Fibroblast of the conjunctiva (primary cell): ENCODE measurements at places on chromosomes 2 and 18.
A peak's percentile ranks its signal among the peaks of the same experiment; 100 is the strongest.

DNA sequence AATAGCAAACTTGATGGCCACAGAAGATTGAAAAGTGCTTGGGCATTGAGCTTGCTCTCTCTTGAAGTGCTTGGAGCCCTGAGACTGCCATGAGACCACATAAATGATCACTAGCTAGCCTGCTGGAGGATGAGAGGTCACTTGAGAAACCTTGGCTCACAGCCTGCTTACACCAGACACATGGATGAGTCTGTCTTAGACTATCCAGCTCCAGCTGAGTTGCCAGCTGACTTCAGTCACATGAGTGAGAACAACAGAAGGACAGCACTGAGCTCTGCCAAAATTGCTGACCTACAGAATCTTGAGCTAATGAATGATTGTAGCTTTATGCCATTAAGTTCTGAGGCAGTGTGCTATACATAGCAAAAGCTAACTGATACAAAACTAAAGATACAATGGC, 18.1 kb downstream of the NABP1 start:
- peak; percentile 86 for DNase-seq

GRCh38 chr2:152189622-152190495, 14.3 kb upstream of the STAM2 start:
- peak; percentile 68 for DNase-seq

DNA sequence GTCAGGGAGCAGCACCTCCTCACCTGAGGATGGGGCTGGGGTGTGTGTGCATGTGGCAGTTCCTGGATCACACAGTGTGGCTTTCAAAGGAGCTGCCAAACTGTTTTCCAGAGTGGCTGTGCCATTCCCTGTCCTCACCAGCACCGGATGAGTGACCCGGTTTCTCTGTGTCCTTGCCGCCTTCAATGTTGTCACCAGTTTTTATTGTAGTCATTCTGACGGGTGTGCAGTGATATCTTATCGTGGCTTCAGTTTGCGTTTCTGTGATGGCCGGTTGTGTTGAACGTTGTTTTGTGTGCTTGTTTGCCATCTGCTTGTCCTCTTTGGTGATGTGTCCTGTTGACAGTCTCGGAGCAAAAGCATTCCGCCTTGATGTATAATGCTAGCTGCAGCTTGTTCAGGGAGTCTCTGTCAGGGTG, 108.9 kb downstream of the ATP9B start:
- no peak for DNase-seq

GRCh38 chr2:183951630-183952029, 646.7 kb upstream of the ZNF804A start:
- no peak for DNase-seq

GRCh38 chr2:109324861-109325260, 195.9 kb downstream of the SH3RF3 start:
- peak; percentile 92 for DNase-seq

GRCh38 chr2:231250698-231251097, 52.3 kb downstream of the ARMC9 start:
- no peak for DNase-seq

GRCh38 chr2:65548576-65549256, 116.3 kb upstream of the SPRED2 start:
- no peak for DNase-seq

GRCh38 chr2:58434692-58435091, 193.6 kb upstream of the FANCL start:
- DNase-seq: no peak

DNA sequence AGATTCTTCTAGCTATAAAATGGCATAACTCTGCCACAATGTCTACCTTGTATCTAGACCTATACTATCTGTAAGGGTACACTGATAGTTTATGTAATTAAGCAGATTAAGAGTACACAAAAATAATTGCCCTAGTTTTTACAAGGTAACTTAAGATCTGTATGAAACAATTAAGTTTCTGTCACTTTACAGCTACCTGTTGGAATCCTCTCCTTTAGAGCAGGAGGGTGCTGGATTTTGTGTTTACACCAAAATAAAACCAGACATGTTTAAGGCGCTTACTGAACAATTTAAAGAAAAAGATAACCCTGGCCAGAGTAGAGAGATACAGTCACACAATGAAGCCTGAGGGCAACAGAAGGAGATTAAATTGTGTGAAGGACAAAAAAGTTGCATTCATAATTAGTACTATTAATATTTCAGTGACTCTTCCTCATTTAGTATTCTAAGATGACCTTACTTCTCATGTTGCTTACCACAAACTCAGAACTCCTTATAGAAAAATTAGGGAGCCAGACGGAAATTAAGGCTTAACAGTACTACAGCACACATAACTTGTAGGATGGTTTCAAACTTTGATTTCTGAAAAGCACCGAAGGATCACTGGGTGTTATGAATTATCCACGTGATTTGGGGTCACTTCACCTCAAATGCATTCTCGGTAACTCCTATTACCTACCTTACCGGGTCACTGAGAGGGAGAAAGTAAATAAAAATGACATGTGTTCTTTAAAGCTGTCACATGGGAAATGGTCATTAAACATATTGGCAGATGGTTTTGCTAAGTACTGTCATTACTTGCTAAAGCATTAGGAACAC, 1.0 kb downstream of the DARS1 start:
- DNase-seq: no peak

- no peak for DNase-seq
These were observed 59.2 kb downstream of the ROCK1 start for GRCh38 chr18:21052385-21052784.

- no peak for DNase-seq
These were observed 152.1 kb downstream of the GLI2 start for GRCh38 chr2:120887741-120888231.

DNA sequence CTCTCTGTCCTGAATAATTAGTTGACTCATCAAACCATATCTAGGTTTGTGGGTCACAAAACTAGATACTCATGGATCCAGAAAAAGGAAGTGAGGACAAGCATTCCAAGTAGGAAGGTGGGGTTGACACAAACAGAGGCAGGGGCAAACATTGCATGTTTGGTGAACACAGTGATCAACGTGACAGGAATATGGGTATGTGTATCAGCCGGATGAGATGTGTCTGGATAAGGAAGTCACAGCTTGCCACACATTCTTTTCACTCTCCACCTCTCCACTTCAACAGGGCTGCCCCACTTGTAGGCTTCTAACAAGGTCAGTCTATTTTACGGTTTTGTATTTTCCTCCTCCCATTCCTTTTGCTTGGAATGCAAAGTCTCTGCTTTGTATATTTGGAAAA, 319.0 kb downstream of the CYRIA start:
- DNase-seq: no peak

DNA sequence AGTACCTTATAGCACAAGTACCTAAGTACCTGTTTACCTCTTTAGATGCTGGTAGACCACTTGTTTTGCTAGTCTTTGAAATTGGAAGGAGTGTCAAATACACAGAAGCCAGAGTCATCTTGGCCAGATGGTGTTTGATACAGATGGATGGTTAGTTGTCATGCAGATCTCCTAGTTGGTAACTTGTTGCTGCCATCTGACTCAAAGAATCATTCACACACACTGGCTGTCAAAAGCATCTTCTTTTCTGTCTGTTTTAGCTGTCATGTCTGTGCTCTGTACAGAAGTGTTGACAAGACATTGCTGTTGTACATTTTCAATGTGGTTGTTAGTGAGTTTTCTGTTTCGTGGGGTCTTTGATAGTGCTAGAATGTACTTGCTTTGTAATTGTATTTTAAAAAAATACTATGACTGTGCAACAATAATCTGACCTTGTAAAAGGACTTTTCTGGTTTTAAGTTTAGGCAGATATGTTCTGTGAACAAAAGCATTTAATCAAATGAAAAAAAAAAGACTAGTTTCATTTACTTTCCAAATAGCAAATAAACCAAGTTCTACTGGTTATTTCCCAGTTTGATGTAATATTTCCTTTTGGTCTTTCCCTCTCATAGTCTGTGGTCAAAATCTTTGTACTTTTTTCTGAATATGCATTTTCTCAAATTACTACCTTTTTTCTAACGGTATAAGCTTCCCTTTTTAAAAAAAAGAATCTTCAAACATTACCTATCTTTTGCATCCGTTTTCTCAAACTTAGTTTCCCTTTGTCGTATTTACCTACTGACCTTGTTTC, 39.9 kb downstream of the TANK start:
- DNase-seq: no peak

DNA sequence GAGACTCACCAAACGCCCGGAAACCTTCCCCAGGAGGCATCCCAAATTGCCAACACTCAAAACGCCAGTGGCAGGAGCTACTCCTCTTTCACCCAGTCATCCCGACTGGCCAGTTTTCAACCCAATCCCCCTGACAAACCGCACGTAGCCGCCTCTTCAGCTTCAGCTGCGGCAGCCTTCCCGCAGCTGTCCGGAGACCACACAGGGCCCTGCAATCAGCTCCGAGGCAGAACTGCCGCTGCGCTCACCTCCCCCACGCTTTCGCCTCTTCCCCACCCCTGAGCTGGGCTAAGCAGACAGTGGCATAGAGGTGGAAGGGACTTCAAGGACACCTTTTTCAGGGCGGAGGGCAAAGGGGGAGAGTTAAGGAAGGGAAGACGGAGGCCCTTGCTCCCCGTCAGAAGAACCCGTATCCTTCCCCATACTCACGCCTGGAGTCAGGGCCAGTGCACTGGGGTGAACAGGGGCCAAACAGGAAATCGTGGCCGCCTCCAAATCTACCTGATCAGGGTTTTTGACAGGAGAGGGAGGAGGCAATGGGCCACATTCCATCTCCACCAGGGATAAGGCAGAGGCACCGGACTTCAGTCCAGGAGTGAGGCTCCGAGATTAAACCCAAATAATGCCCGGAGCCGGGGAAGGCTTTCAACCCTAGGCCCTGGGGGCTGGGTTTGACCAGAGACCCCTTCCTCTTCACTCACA, 16.9 kb downstream of the CYP26B1 start:
- DNase-seq: no peak

GRCh38 chr2:234438305-234438977, 58.4 kb downstream of the ARL4C start:
- no peak for DNase-seq

DNA sequence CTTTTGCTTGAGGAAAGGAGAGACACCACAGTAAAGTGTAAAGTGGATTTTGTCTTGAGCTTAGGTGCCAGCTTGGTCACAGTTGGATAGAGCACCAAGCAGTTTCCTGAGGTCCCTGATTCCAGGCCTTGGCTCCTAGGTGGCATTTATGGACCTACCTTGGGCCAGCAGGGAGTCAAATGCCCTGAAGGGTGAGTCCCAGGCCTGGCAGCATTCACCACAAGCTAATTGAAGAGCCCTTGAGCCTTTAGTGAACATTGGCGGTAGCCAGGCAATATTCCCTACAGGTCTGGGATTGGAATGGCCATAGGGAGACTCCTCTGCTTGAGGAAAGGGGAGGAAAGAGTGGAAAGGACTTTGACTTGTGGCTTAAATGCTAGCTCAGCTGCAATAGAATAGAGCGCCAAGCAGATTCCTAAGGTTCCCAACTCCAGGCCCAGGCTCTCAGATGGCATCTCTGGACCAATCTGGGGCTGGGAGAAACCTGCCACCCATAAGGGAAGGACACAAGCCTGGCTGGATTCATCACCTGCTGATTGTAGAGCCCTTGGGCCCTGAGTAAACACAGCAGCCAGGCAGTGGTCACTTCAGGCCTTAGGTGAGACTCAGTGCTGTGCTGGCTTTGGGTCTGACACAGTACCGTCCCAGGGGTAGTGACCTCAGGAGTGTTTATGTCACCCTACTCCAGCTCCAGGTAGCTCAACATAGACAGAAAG, 137.5 kb upstream of the OTOS start:
- DNase-seq: no peak

GRCh38 chr2:43559391-43560230, 36.2 kb downstream of the THADA start:
- no peak for DNase-seq

DNA sequence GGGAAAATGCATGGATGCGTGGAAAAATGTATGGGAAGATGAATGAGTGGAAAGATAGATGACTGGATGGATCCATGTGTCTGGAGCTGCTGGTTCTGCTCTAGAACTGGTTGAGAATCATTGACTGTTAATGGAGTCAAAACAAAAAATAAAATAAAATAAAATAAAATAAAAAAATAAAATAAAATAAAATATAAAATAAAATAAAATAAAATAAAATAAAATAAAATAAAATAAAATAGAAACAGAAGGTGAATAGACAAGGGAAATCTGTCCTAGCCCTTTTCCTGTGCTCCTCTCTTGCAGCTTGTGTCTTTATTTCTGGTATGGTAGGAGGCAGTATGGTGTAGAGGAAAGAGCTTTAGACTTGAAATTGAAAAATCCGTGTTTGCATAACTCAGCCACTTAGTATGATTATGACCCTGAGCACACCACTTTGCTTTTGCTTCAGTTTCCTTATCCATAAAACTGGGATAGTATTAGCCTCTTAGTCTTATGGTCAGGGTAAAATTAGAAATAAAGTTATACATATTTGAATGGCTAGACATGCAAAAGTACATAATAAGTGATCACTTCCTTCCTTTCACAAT, 51.0 kb downstream of the PSD4 start:
- no peak for DNase-seq

DNA sequence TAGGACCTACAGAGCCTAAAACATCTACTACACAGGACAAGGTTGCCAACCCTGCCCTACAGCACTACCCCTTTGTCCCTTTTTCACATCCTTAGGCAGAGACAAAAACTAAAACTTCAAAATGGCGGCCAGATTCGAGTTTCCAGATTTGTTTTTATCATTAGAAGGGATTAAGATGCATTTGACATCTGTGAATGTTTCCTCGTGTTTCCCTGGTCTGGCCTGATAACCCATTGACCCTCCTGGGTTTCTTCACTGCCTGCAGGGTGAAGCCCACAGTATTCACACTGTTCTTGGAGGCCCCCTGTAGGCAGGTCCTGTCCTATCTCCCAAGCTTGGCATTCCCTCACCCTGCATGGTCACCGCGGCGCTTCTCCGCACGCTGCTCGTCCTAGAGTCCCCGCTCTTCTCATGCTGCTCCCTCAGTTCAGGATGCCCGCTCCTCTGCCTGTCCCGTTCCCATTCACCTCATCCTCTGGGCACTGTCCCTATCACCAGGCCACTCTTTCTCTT, 67.6 kb downstream of the TPGS2 start:
- no peak for DNase-seq

- peak; percentile 43 for DNase-seq
These were observed 27.8 kb upstream of the GAREM2 start for GRCh38 chr2:26144953-26145680.

DNA sequence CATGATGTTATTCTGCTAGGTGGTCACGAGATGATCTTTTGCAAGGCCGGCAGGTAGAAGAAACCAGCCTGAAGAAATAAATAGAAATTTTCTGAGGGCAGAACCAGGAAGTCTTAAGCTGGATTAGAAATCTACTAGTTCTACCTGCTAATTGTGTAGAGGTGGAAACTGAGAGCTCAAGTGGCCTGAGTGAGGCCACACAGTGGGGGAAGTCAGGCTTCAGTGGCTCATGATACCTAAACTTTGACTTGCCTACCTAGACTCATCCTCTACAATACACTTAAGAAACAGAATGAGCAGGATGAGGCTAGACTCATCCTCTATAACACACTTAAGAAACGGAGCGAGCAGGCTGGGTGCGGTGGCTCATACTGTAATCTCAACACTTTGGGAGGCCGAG, 134.9 kb upstream of the NDUFV2 start:
- no peak for DNase-seq

- no peak for DNase-seq
These were observed 168.5 kb downstream of the CELF4 start for GRCh38 chr18:37396971-37397720.
